ENCODE measurements at places on chromosomes 13 and 19. TPM values are rescaled to one million over a fixed set of nuclear protein-coding genes. Genes with fewer than 3 reads are reported as not detected.

DNA sequence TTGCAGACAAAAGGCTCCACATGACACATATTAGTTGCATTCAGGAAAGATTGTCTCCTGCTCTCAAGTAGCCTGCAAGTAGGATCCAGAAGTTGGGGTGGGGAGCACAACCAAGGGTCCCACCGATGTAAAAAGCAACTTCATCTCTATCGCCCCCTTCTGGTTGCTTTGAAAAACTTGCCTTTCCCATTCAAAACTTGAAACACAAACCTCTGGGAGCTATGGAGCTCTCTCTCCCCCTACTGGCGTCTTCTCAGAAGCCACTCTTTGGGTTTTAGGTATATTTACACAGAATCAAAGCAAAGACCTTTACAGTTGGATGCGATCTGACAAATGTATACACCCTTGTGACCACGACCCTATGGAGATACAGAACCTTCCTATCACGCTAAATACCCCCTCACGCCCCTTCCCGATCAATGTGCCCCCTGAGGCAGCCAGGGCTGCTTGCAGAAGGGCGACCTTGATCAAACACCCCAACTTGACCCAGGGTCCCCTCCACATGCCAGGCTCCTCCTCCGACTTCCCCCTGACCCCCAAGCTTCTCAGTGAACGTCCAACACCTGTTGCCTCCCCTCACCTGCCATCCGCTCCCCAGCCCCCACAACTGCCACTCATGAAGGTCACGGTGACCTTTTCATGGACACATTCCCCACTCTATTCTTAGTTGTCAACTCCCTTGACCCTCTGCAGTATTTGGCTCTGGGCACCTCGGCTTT is 10.1 kb downstream of the NOSIP start:
- DNase-seq: peak; percentile 41

DNA sequence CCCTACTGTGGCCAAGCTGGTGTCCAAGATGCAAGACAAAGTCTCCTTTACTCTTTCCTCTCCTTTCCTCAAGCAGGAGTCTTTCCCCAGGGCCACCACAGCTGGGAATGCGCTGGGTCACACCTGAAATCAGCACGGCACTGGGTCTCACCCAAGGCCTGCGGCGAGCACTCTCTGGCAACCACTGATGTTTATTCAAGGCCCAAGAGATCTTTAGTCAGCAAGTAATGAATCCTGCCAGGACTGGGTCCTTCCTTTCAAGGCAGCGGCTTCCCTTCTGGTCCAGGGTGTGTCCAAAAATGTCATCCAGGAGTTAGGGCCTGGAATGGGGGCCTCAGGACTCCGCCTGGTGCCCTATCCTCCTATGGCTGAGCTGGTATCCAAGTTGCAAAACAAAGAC is 24.1 kb downstream of the BLOC1S3 start:
- no peak for DNase-seq

GRCh38 chr19:38433268-38433733 is at the start of gene RYR1:
RYR1 (plus strand) TSS chr19:38433691; CDS start chr19:38433830, 139 bp downstream.
- no peak for DNase-seq

FPR1 gene
- not detected for total RNA-seq

AMER2 gene
- not detected for total RNA-seq

UPK1A gene
- 0.22 TPM for total RNA-seq

CD37 gene
- total RNA-seq: 116 TPM

CYP4F2 gene
- total RNA-seq: not detected

All from CD8-positive, alpha-beta memory T cell (primary cell).